Activated CD4-positive, alpha-beta T cell treated with anti-CD3 and anti-CD28 coated beads, Interleukin-2, amount 50 U/mL, for 48 hours (primary cell): ENCODE measurements at places on chromosomes 16 and 17.

DNA sequence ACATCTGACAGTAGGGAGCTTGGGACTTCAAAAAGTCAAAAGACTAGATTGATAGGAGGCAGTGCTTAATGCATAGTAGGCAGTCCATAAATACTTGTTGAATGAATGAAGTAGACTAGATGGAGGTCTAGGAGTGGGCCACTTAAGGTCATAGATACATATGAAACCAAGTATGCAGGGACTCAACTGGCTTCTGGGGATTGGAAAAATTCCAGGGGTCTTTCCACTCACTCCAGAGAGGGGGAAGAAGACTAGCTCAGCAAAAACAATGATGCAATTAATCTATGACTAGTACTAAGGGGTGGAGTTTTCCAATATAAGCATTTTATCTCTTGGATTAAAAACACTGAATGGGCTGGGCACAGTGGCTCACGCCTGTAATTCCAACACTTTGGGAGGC is 298.3 kb upstream of the XYLT1 start:
- no peak for DNase-seq

- DNase-seq = no peak
Observed at GRCh38 chr17:2799653-2800052, 3.4 kb downstream of the RAP1GAP2 start.

- no peak for DNase-seq
Observed at GRCh38 chr16:52532384-52532783, 14.6 kb downstream of the TOX3 start.

DNA sequence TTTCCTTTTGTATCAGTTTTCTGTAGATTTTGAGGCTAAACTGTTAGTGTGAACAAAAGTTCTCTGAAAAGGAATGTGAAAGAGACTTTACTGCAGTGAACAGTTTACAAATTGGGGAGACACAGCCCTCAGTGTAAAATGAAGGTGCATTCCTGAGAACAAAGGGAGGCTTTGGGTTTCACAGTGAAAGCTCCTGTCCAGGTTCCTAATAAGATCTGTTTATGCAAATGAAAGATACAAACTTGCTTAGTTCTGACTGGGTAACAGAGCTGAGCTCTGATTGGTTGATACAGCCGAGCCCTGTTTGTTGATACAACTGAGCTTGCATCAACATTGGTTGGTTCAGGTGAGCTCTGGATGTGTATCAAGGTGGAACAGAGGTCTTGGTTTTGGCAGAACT is 8.3 kb upstream of the CDRT15 start:
- DNase-seq = no peak

DNA sequence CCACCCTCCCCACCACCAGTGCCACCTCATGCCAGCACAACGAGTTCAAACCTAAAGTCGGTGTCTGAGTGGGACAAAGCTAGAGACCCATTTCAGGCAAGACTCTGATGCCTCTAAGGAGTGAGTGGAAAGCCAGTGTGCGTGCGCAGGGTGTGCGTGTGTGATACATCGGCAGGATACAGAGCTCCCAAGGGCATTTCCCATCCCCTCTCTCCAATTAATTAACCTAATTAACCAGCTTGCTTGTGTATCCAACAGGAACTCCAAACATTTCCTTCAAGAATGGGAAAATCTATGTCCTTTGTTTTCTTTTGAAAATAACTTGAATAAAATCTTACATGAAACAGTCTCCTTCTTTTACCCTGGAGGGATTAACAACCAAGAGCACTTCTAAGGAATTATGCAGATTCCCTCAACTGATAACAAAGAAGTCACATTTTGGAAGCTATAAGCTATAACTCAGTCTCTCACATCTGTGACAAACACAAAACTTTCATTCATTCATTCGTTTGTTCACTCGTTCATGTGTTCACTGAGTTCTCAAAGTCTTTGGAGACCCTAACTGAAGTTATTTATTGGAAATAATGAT is 9.9 kb downstream of the ATPAF2 start:
- no peak for DNase-seq
